HCEC 1CT (cell line): ENCODE measurements at places on chromosomes 7 and 10.

DNA sequence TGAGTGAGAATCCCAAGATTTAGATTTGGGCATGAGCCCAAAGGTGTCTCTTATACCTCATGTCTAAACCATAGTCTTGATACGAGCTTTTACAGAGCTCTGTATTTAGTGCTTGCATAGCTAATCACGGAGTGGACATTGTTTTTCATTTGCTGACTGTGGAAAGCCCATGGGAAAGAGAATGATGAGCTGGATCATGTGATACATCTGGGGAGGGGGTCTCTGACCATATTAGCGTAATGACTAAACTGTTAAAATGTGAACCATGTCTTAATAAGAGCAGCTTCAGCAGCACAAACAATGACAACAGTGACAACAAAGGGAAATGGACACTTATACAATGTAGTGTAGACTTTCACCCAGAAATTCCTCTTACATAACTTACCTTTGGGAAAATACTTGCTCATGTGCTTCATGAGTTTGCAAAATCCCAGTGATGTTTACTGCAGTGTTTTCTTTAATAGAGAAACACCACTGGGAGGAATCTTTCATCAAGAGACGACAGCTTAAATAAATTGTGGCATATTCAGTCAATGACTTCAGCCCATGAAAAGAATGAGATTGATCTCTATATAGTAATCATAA, 44.0 kb upstream of the ITGB1 start:
- no peak for DNase-seq

DNA sequence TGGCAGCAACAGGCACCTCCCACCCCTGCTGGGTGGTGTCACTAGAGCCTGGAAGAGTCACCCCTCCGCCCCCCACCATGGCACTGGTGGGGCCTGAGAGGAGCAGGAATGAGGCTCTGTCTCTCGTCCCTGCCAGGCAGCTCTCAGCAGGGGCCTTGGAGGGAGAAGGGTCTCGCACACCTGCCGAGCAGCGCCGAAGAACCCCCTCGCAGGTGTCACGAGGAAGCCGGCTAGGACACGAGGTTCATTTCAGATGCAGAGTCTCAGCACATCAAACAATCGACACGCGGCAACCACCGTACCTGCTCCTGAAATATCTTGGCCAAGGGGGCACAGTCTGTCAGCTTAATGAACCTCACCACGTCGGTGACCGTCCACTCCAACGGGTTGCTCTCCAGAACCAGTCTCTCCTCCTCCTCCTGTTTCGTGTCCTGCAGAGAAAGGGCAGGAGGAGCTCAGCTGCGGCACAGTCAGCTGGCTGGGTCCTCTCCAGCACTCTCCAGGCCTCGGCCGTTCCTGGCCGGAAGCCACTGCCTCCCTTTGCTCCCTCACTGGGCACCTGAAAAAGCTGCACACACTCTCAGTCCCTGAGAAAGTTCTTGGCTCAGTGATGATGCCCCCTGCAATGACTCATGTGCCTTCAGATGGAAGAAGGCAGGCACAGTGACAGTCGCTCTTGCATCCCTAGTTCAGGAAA, 240.1 kb downstream of the SFMBT2 start:
- DNase-seq: no peak

- no peak for DNase-seq
These were observed 16.8 kb upstream of the DPYSL4 start for GRCh38 chr10:132169766-132170560.

DNA sequence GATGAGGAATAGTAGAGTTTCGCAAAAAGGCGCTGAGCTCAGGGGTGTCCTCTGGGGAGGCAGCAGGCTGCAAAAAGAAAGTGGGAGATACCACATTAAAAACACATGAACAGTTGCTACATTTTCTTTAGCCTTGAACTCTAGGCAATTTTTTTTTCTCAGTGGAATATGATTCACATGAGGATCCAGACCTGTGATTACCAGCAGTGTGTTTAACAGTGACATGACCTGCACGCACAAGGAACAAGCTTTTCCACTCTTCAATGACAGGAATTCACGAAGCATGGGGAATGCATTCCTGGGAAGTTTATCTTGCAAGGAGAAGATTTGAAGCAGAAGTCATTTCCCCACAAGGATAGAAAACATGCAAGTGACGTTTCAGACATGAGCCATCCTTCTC, 161.6 kb downstream of the ITGA8 start:
- no peak for DNase-seq

- DNase-seq: no peak
These were observed 365.7 kb downstream of the GPR37 start for GRCh38 chr7:124399941-124400340.

DNA sequence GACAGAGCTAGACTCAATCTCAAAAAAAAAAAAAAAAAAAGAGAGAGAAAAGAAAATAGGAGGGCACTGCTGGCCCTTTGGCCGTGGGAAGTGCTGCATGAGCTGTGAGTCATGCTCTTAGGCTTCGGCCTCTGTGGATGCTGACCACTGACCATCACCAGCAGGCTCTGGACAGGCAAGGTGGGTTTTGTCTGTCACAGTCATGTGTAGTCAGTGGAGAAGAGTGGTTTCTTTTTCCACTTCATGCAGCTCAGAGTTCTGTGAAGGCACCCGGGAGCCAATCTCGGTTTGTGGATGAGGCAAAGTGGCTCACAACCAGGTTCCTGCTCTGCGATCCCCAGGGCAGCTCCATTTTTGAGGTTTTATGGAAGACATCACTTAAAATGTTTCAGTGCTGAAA, 58.1 kb downstream of the PRTFDC1 start:
- DNase-seq: peak; percentile 89

DNA sequence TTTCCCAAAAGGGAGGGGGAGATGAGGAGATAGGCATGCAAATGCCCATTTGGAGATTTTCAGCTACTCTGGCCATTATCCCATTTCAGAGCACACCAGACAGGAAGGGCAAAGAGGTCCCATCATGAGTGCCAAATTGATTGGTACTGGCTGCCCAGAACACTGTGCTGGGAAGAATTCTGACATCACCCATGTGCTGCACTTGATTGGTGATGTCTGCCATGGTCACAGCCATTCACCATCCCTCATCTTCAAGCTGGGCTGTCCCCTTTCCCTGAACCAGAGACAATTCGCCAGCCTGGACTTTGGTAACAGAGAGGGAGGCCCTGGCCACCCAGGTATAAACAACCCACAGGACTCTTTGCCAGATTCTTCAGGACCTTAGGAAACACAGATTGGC, 23.2 kb upstream of the RADIL start:
- no peak for DNase-seq

DNA sequence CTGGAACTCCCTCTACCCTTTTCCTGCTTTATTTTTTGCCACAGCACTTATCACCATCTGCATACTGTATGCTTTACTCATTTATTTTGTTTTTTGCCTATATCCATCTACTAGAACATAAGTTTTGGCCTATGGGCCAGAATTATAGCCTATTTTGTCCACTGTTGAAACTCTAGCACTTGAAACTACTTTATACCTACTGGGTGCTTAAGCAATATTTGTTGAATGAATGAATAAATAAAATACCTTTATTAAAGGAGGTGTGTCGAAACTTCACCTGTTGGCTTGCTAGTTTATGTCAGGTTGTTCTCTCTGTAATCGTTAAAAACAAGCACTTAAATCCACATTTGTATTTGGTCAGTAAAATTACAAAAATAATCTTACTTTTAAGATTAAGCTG, 53.3 kb downstream of the MTERF1 start:
- DNase-seq: no peak

GRCh38 chr7:29859524-29860185, 53.3 kb downstream of the WIPF3 start:
- no peak for DNase-seq

GRCh38 chr7:46205478-46205877, 284.4 kb upstream of the IGFBP3 start:
- DNase-seq: no peak

GRCh38 chr10:43238462-43238861, 28.4 kb downstream of the RASGEF1A start:
- no peak for DNase-seq

- DNase-seq: no peak
These were observed 78.7 kb downstream of the GATA3 start for GRCh38 chr10:8133146-8133545.

- DNase-seq: no peak
These were observed 870.9 kb downstream of the KCNMA1 start for GRCh38 chr10:76766682-76767081.

DNA sequence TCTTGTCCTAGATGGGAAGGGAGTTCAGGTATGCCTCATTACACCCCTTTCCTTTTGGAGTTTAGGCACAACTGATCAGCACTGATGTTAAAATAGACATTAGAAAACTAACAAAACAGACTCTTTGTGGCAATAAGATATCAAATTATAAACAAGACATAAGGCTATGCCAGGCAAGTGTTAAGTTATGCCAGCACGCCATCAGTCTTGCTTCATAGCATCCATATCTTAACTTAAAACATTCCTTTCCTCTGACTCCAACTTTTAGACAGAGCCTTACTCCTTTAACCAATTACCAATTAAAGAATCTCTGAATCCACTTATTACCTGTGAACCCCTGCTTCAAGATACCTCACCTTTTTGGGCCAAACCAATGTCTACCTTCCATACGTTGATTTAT, 126.2 kb upstream of the ETV1 start:
- DNase-seq: no peak

DNA sequence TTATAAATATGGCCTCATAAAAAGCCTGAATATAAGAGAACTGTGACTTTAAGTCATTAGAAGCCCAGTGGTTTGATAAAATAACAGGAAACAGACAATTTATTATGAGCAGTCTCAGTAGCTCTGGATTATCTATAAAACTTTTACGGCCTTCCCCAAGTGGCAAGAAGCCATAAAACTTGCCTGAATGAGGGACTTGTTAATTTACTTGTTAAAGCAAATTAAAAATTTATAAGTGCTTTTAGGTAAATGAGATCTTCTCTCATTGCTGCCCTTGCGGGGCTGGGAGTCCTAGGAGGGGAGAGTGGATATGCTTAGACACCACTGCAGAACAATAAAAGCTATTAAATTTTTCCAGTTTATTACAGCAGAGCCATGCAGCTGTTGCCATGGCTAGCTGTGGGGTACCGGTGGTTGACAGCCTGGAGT, 499.9 kb downstream of the AUTS2 start:
- DNase-seq: no peak

GRCh38 chr10:71604324-71605018, 115.1 kb downstream of the C10orf105 start:
- DNase-seq: no peak

DNA sequence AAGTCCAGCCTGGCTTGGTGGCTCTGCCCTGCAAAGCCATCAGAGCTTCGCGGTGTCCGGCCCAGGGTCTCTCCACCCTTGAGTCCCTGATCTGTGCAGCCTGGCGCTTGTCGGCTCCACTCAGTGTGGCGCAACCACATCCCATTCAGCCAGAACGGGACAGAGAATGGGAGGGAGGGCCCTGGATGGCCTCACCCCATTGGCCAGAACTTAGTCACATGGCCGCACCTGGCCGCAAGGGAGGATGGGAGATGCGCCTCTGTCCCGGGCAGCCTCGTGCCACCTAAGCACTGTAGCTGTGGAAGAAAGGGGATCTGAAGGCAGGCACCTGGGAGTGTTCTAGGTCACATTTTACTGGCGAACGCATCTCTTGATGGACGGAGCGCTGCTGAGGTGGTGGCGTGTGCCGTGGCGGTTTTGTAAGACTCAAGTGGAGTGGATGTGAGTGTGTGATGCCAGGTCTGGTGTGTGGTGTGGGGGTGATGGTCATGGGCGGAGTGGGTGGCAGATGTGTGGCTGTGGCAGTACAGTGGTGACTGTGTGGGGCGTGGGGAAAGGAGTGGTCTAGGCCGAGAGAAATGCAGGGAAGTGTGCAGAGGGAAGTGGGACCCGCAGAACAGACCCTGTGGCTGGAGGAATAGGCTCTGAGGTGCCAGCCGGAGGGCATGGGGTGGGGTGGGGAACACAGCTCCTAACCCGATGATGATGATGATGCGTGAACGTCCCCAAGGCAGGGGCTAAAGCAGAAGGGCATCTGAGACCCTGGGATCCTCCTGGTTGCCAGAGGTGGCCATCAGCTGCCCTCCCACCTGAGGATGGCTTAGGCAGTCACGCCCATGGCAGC, 19.0 kb downstream of the CLEC2L start:
- no peak for DNase-seq

DNA sequence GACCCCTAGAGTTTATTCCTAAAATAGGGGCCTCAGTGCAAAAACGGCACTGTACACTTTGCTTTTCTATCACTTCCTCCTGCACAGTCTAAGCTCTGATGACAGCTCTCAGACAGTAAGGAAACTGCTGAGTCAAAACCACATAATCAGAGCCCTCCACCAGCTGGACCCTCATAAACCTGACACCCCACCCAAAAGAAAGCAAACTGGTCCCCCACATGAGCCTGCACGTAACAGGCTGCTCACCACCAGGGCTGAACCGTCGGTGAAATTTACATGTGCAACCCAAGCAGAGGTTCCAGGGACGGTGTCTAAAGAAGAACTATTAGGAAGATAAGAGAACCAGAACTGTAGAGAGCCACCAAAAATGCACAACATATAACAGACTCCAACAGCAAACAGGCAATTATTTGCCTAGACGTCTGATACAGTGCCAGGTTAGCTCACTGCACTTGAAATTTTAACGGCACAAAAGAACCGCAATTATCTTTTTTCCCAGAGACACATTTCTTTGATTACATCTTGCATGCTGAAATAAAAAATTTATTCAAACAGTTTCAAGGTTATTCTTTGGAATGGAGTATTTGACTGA, 19.6 kb downstream of the SGMS1 start:
- peak; percentile 27 for DNase-seq

DNA sequence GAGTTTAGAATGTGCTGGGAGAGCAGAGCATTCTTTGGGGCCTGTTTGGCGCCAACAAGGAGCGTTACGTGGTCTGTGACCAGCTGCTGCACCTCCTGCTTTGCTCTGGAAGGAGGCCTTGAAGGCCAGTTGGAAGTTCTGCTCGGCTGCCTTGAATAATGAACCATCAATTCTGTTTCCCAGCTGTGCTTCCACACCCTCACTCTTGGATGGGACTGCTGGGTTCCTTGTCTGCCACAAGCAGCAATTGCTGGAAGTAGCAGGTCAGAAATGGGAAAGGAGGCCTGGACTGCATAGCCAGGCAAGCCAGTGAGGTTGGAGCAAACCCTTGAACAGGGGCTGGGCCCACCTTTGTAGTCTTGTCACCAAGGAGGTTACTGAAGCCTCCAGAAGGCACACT, 86.6 kb upstream of the INSYN2A start:
- DNase-seq: no peak

GRCh38 chr7:43105521-43106120, 6.8 kb upstream of the HECW1 start:
- no peak for DNase-seq

- no peak for DNase-seq
These were observed 14.3 kb upstream of the BHLHA15 start for GRCh38 chr7:98196706-98197605.

DNA sequence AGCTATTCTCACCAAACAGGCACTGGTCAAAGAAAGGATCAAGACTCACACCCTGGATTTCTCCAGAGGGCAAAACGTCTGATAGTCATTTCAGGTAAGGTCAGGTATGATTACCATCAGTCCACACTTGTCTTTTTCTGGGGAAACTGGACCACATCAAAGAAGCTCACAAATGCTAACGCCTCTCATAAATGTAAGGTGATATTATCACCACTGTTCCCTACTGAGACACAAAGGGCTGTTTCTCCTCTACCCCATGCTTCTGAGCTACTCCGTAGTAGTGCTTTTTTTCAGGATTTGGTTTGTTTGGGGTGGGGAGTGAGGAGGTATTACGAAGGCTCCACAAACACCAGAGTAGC, 51.6 kb downstream of the CREB3L2 start:
- DNase-seq: no peak

- DNase-seq: no peak
These were observed 39.0 kb upstream of the GNA12 start for GRCh38 chr7:2883101-2883500.

- no peak for DNase-seq
These were observed 25.0 kb upstream of the ELFN1 start for GRCh38 chr7:1645071-1645409.
